ENCODE measurements at places on chromosomes 12 and 14.

DNA sequence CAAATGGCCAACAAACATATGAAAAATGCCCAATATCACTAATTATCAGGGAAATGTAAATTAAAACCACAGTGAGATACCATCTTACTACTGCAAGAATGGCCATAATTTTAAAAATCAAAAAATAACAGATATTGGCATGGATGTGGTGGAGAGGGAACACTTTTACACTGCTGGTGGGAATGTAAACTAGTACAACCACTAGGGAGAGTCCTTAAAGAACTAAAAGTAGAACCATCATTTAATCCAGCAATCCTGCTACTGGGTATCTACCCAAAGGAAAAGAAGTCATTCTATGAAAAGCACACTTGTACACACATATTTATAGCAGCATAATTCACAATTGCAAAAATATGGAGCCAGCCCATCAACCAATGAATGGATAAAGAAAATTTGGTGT, 459.7 kb downstream of the GXYLT1 start:
- no peak for DNase-seq

DNA sequence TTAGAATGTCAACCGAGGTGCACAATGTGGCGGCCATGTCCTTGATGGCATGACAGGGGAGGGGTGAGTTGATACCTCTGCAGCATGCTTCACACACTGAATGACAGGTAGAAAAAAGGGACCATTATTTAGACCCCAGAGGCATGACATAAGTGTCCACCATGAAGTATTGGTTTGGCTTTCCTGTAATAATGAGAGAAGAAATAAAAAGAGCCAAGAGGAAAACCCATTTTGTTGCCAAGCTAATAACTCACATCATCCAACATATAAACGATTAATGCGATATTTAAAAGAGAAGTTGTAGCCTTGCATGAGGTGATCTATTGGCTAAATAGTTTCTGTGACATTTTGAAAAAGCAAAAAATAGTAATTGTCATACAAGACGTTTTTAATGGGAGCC, 343.4 kb downstream of the LRIG3 start:
- DNase-seq, result no peak

- no peak for DNase-seq
These were observed 143.0 kb upstream of the CPNE8 start for GRCh38 chr12:39048395-39048794.

DNA sequence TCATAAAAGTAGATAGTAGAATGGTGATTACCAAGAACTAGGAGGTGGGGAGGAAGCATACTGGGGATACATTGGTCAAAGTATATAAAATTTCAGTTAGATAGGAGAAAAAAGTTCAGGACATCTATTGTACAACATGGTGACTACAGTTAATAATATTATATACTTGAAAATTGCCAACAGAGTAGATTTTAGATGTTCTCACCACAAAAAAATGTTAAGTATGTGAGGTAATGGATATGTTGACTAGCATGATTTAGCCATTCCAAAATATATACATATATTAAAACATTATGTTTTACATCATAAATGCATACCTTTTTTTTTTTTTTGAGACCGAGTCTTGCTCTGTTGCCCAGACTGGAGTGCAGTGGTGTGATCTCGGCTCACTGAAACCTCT, 31.0 kb downstream of the TMEM116 start:
- DNase-seq, result no peak

DNA sequence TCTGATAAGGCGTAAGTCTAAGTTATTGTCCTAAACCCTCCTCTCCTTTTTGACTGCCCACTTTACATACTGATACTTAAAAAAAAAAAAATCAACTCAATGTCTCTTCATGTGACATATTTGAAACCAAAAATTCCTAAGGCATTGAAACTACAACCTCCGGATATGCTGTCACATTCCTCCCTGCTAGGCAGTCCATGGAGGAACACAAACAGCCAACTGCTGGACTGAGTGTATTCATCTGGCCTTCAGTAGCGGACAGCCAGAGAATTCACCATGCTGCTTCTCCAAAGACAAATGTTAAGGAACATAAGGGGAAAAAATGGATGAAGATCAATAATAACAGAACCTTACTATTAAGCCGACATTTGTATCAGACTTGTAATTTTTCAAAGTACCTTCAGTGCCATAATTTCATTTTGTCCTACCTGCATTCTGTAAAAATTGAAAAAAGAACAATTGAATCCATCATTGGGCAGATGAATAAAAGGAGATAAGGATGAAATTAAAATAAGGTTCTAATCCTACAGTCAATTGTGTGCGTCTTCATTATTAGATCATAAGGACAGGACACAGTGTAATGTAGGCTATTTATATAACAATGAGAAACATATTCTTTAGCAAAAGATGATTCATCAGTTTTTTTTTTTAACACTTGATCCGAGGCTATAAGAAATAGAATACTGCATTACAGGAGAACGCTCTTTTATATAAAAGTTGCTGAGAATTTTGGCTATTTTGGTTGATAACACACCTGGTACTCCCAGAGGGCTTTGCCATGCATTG, 12.2 kb downstream of the RERG start:
- no peak for DNase-seq

DNA sequence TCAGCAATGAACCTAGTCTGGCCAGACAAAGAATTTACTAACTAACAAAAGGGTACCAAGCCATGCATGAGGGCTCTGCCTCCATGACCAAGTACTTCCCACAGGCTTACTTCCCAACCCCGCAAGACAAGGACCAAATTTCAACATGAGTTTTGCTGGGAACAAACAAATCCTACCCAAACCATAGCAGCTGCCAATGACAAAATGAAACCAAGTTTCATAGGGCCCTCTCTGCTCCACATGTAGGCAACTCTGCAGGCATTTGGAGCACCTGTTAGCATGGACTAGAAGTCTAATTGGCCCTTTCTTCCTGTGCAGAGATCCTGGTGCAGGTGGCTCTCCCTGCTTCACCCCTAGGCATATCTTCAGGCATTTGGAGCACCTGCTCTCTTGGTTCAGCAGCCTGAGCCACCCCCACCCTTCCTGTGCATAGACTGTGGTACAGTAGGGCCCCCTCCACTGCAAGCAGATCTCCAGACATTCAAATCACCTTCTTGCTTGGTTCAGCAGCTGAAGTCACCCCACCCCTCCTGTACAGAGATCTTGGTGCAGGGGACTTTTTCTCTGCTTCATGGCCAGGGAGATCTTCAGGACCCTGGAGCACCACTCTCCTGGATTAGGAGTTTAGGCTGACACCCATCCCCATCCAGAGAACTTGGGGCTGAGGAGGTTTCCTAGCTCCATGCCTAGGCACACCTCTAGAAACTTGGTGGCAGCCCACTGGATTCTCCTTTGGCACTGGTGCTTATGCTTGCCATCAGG, 308.7 kb downstream of the RPAP3 start:
- peak; percentile 23 for DNase-seq

DNA sequence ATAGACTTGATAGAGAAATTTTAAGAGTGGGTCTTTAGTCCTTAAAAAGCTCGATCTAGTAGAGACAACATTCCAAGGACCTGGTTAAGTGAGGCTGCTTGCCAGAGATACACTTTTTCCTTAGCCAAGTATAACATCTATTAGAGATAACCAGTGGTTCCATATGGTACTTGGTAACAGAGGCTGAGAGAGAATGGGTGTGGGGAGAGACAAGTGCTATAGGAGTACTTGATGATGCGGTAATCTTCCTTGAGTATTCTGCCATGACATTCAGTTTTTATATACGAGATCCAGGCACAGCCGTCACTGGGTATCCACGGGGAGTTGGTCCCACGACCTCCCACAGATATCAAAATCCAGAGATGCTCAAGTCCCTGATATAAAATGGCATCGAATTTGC, 77.4 kb upstream of the REP15 start:
- no peak for DNase-seq

DNA sequence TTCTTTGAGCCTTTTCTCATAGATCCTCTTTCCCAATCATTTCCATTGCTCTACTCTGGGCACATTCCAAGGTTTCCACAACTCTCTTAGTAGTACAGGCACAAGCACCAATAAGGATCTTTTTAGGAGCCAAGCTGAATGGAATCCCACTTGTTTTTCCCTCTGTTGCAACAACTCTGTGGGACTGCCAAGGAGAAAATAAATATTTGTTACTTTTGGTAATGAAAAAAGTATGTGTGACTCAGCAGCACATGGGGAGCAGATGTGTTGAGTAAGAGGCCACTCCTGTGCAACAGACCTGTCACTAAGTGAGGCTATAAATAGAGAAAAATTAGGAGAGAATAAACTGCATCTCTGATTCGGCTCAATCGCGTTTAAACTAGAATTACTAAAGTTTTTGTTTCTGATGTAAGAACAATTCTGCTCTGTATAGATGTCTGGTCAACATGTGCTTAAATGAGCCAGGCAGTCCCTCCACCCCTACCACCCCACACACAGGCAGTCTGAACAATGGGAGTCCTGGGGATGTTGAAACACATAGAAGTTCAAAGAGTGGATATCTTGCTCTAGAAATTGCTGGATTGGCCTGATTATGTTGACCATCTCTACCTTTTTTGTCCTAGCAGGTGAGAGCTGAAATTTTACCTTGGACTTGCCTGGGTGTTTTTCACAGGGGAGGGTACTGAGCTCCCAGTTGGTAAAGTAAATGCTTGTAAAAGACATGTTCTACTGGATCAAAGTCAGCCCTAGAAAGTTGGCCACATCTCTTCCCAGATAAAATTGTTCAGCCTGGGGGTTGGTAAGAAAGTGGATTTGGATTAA, 244.3 kb upstream of the NOVA1 start:
- DNase-seq, result no peak

DNA sequence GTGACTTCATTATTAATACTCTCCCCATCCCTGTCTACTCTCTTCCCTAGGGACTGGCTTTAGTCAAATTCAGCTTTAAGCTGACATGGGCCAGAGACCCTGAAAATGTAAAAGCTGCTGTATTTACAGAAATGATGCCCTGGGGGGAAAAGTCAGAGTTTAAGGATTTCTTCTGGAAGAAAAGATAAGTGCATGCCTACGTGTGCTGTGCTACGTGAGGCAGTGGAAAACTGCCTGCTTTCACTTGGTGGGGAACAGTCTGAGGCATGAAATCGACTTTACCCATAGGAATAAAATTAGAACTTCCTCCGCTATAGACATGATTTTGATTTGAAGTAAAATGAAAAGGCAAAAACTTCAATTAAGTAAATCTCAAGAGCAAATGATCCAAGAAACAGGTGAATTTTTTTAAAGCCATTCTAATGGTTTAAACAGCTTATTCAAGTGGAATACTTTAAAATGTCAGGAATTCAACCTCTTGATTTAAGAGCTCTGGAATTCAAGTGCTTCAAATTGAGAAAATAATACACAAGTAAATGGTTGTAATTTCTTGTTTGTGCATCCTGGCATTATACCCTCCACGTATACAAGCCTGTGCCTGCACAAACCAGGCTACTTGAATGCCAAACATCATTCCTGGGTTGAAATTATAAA, 168.5 kb downstream of the FOXN3 start:
- no peak for DNase-seq

DNA sequence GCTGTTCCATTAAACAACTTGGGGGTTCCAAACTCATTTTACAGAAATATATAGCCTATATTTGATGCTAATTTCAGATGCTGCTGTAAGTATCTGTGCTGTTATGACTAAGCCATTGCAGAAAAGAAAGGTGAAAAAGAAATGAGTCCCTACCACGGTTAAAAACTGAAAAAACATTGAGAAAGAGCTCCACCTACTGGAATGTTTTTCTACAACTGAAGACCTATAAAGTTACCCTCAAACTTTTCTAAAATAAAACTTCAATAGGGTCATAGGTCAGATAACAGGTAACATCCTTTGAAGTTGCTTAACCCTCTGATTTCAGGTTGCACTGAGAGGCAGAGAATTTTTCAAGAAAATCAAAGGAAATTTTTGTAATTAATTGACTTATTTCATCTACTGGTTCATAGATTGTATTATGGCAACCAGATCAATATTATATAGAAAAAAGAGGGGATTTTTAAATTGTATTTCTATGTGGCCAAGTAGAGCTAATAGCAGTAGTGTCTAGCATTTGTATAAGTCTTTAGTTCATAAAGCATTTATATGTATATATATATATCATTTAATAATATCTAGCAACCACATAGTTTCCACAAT, 279.9 kb downstream of the RPS29 start:
- no peak for DNase-seq

DNA sequence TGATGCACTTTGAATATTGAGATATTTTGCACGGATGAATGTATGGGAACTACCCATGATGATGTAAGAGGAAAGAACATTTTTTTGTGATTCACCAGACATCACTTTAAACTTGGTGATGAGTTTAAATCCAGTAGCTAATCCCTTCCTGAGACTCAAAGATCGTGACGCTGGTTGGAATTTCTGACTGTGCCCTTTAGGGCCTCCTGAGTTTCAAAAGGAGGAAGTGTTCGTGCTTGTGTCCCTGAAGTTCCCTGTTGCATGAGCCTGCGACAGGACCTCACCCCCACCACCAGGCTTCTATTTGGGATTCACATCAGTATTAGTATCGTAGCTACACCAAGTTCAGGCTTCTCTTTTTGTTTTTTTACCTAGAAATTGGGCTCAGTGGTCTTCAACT, 18.6 kb upstream of the RIN3 start:
- DNase-seq, result no peak

- DNase-seq, result no peak
These were observed 207.7 kb downstream of the FUT8 start for GRCh38 chr14:65620195-65620594.

- DNase-seq, result no peak
These were observed 188.9 kb downstream of the ADAMTS20 start for GRCh38 chr12:43362910-43363694.

DNA sequence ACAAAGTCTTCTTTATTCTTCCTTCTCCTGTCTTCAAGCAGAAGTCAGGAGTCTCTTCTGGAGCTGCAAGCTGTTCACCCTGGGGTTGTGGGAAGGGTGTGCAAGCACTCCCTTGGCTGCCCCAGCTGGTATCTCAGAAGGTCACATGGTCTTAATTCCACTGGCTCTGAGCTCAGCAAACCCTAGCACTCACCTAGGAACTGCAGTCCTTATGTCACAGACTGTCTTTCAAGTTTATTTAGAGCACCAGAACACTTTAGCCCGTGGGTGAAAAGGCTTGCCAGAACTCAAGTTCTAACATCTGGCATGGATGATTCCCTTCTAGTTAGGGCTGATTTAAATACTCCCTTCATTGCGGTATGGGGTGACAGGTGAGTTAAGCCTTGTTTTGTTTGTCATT, 379.0 kb downstream of the CCER1 start:
- no peak for DNase-seq

Measured in DND-41 (cell line).